ENCODE measurements at places on chromosomes 6 and 20.

DNA sequence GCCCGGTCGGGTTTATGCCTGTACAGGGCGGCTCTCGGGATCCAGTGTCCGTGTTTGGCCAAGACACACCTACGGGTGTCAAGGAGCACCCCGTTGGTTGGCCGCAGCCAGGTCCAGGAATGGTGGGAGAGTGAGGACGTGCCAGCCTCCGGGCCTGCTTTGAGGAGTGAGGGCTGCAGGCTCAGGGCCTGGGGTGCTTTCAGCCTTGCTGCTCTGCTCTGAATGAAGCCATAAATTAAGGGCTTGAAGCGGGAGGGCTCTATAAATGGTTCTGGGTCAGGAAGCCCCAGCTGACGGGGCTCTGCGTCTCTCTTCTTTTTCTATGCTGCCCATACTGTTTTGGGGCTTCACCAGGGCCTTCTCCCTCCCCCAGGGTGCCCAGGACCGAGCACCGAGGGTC, 15.1 kb downstream of the GATA5 start:
- DNase-seq, result no peak

DNA sequence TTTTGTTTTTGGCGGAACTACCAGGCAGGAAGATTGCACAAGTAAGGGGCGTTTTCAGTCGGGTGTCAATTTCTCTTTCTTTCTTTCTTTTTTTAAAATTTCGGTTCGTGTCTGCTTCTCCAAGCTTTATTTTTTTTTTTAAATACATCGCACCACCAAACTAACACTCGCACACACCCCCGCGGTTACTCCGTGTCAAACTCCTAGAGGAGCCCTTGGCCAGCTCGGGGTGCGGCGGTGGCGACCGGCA, 338 bp downstream of the UTRN start:
- no peak for DNase-seq

DNA sequence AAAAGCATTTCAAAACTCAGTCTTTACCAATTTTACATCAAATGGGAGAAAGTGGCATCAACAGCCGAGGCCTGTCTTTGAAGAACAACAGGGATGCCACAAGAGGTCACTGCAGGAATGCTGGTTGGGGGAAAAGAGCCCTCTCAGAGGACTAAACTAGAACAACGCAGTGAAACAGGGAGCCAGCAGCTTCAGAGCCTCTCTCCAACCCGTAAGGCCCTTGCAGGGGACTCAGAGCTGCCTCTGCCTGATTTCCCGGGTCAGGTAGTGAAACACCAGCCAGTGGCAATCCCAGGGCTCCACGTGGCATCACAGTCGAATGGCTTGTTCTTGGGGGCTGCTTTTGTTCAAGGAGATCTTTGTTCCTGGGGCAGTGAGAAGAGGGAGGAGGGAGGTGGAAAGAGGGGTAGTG, 55.0 kb upstream of the KCNK16 start:
- no peak for DNase-seq

GRCh38 chr6:138037009-138037504, 70.2 kb downstream of the PERP start:
- DNase-seq, result no peak

DNA sequence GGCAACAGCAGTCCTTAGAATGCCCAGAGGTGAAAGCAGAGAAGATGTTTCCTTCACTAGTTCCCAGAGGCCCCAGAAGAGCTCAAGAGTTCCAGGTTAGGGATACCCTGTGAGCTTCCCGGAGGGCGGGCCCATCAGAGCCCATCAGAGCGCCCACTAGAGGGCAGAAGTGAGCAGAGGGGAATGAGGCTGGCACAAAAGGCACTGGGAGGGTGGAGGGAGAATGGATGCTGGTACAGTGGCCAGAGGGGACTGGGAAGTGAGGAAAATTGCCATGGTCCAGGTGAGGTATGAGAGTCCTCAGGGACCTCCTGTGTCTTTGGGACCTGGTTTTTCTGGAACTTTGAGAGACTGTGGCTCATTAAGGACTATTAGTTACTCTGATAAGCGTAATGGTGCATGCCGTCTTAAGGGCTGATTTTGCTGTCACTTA, 57.3 kb downstream of the LINC00237 start:
- DNase-seq, result no peak

DNA sequence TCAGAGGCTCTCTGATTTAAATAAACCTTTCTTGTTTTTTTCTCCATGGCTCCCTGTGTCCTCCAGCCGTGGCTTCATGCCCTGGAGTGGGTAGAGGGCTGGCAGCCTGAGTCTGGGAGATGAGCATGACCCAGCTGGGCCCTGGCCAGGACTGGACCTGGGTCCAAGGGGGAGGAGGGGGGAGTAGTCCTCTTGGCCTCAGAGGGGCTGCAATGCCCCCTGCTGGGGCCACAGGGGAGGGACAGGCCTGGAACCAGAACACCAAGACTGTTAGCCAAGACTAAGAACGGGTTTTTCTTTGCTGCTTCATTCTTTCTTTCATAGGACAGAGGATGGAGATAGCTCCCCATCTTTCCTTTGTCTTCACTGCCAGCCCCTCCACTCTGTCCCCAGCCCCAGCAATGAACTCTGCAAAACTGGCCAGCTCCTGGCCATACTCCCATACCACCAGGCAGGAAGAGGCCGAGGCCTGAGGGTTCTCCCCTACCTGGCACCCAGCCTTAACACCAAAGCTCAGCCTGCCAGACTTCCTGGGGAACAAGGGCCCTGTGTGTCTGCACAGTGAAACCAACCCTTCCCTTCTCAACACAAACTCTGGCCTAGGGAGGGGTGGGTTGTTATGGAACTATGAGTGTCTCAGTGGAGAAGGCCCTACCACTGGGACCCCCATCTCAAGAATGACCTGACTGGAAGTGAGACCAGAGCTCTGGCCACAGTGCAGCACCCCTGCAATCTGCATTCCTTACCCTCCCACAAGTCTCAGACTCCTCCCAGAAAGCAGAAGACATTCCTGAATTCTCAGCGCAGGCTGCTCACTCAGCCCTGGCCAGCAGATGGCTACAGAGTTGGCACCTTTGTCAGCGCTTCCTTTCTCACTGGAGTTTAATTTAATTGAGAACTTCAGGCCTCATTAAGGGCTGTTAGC, 11.0 kb downstream of the SLC29A1 start:
- no peak for DNase-seq

Data from NCI-H1436 treated with DMSO at 0.1 percent for 48 hours (cell line).